Ureter (tissue), 1 donor: ENCODE measurements at places on chromosomes 6 and 20. TPM values are rescaled to one million over a fixed set of nuclear protein-coding genes. Genes with fewer than 3 reads are reported as not detected.
A peak's percentile ranks its signal among the peaks of the same experiment; 100 is the strongest.

MBOAT1 gene
- total RNA-seq: 25.0 TPM

LRRC1 gene
- total RNA-seq: 46.9 TPM

APCDD1L gene
- total RNA-seq: 2.3 TPM

ZNF334 gene
- 18.7 TPM for total RNA-seq

NRM gene
- 12.3 TPM for total RNA-seq

DNA sequence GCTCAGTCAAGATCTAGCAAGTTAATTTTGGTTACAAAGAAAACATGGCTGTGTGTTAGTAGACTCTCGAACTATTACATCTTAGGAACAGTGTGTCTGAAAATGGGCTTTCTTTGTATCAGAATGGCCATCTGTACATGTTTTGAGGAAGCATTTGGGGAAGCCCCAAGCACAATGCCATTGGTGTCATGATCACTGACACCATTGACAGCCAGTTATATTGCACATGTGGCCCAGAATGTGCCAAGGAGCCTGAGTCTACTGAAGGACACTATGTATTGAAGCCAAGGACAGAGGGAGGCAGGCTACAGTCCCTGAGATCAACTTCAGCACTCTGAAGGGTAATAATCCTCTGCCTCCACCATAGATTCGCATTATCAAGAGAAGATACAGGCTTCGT is 12.6 kb upstream of the FAM50B start:
- no peak for DNase-seq

DNA sequence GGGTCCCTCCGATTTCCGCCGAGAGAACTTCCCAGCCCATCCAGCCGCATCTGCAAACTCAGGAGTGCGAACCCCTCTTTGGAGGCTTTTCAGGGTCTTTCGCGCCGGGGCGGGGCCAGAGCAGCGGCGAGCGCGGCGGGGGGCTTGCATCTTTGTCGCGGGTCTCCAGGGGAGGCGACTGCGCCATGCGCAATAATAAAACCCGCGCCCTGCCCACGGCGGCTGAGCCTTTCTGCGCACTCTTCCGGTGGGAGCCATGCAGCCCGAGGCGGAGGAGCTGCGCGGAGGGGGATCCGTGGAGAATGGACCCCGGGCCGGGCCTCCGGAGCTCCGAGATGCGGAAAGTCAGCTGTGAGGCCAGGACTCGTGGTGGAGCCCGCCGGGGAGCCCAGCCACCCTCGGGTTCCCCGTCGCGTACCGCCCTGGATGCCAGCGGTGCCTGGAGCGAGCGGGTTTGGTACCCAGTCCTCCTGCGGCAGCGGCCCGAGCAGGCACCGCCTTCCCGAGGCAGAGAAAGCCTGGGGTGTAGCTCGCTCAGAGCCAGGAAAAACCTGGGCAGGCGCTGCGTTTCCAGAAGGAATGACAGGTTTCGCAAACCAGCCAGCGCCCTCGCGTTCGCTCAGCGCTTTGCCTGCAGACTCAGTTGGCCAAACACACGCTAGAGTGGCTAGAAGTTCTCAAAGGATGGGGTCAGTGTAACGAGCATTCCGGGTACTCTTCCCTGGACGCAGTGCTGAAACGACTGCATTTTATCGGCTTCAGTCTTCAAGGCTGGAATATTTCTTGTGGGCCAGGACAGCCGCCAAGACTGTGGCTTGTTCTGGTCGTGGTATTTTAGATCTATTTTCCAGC is 1.2 kb downstream of the AKAP12 start:
- DNase-seq: peak; percentile 58

DNA sequence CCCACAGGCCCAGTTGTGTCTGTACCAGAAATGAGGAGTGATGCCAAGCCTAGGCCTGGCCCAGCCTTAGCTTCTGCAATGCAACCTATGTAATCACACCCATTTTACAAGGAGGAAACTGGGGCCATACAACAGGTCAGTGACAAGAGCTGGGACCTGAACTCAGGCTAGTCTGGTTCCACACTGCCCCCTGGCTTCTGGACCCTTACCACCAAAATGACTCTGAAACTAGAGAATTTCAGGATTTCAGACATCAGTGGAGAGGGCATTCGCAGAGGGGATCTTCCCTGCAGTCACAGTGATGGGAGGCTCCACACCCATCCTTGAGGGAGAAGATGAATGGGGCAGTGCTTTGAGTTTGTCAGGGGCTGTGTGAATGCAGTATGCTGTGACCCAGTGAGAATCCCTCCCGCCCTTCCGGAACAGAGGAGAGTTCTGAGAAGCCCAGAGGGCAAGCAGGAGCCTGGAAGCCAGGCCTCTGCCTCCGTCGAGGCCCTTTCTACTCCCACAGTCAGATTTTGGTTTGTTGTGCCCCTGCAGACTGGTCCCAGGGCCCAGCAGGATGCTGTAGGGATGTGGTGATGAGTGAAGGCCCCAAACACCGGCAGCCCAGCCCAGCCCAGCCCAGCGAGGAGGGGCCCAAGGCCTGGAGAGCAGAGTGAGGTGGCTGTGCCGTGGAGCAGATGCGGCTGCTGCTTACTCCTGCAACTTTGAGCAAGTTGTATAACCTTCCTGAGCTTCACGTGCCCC is 48.1 kb upstream of the MYL9 start:
- no peak for DNase-seq

DNA sequence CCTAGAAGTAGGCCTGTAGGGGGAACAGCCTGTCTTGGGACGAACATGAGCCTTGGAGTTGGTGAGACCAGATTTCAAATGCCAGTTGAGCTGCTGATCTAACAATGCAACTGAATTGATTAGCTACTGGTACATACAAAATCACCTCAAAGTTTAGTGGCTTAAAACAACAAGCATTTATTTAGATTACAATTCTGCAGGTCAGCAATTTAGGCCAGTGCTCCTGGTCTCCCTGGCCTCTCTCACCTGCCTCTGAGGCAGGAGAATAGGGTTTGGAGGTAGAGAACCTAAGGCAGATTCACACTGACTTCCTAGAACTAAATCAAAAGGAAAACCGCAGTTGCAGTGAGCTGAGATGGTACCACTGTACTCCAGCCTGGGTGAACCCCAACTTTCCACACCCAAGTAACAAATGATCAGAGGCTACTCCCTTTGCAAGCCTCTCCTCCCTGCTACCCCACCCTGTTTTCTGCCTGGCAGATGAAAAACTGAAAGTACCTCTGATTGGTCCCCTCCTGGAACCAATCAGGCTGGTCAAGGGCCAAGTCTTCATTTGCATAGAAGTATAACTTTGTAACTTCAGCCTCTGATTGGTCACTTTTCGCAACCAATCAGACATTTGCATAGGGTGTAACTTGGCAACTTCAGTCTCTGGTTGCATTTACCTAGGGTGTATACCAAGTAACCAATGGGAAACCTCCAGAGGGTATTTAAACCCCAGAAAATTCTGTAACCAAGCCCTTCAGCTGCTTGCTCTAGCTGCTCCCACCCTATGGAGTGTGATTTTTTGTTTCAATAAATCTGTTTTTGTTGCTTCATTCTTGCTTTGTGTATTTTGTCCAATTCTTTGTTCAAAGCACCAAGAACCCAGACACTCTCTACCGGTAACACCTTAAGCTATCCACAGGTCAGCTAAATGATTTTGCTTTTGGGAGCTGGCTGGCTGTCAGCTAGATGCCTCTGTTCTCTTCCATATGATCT is 8.1 kb upstream of the UBR2 start:
- DNase-seq: no peak

GRCh38 chr6:36533321-36533720 is 14.0 kb downstream of the STK38 start:
- DNase-seq: no peak

DNA sequence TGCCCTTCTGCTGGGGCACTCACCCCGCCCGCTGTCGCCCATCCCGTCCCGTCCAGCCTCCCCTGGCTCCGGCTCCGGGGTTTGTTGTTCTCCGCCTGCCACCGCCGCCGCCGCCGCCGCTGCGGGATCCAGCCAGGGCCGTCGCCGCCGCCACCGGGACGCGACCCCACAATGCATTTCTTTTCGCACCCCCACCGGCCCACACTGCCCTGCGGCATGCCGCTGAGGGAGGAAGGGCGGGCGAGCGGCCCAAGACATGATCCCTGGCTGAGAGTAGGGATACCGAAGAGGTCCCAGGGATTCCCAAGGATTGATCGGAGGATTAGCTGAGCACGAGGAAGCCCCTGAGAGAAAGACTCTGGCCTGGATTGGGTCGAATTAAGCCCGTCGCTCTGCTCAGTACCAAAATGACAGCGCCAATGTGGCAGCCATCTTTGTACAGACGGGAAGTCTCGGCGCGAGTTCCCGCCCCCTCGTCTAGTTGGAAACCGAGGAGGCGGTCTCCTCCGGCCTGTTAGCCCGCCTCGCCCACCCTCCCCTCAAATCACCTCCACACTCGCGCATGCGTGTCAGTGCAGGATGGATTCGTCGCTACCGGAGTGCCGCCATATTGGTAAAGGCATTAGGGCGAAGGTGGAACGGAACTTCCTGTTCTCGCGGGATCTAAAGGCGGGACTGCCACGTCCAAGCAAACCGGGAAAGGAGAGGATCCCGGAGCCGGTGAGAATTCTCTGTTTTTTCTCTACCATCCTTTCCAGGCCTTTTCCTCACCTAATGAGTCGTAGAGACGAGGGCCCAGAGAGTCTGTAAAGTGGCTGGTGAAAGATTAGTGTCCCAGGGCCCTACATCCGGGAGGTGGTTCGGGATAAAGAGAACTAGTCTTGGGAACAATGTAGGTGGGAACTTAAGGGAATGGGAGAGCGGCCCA is at the start of the genes RXRB and SLC39A7:
TSS of gene RXRB (minus strand) at position 447 of the 928 bp plus-strand sequence. CDS start at position 258, 189 bp downstream.
TSS of gene SLC39A7 (plus strand) at position 649 of the 928 bp plus-strand sequence. CDS start 379 bp downstream, outside the sequence.
- peak; percentile 99 for DNase-seq

DNA sequence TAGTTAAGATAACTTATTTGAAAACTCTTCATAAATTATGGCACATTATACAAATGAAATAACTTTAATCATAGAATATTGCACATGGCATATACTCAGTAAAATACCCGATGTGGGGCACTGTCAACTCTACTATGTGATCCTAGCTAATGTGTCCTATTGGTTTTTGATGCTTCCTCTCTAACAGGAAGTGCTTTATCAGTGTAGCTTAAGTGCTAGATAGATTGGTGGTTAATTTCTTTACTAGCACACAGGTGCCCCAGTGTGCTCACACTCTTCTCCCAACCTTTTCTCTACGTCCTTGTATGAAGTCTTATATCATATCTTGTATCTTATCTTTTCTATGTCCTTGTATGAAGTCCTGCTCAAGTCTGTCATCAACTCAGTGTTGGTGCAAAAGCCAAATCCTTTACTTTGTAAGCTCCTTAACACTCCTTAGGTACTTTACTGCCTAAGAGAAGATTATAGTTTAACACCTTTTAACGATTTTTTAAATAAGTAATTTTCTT is 358.9 kb downstream of the CENPW start:
- DNase-seq: no peak

GRCh38 chr6:137702791-137703424 is 164.2 kb upstream of the TNFAIP3 start:
- no peak for DNase-seq

- DNase-seq: no peak
Measured at GRCh38 chr20:49706630-49707091, 7.0 kb downstream of the B4GALT5 start.

DNA sequence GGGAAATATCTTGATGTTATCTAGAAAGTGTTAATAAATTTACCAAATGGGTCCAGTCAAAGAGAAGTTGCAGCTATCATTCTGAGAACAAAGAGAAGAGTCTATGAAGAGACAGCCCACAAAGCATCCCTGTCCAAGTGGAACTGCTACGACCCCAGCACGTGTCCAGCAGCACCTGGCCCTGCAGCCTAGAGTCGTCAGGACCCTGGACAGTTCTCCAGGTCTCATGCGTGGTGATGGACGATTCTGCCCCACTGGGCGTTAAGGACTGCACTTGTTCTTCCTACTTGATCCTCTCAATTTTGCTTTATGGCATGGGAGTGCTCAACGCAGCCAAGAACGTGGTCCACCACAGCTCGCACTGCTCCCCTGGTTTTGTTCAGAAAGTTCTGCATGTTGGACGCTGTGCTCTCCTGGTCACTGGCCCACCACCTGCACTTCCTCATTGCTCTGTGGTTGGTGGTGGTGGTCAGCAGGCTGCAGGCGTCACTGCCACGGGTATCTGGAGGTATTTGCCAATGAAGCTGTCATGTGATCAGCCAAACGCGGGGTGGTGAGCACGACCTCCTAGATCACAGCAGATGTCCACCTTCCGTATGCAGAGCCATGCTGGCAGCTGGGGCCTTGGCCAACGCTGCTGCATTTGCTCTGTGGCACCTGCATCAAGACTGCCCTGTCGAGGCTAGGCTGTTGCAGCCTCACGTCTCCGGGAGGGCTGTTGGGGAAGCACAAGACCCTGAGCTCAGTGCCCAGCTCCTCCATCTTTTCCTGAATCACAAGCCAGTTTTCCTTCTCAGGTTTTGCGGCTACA is 356.4 kb downstream of the CDH4 start:
- DNase-seq: no peak

GRCh38 chr20:9051508-9051907 is 17.4 kb upstream of the PLCB4 start:
- no peak for DNase-seq

DNA sequence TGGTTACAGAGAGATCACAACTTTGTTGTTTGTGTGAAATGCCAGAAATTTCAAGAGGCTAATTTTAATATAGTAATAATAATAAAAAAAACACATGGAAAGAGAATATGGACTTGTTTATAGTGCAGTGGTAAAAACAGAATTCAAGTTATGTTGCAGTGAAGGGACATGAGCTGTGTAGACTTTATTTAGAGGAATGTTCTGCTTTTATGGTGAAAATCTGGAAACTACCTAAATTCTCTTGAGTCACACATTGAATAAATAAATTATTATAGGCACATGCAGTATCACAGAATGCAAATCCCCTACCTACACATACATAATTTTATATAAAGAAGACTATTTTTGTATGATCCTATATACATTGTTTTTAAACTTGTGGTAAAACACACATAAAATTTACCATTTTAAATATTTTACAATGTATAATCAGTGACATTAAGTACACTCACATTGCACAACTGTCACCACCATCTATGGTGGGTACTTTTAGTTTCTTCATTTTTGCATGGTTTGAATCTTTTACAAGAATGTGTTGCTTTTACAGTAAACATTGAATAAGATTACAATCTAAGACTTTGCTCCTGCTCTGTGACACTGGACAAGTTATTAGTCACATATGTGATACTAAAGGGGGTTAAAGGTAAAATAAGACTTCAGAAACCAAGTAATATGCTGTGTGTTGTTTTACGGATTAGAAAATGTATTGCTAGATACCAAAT is 107.4 kb downstream of the B3GAT2 start:
- DNase-seq: no peak

DNA sequence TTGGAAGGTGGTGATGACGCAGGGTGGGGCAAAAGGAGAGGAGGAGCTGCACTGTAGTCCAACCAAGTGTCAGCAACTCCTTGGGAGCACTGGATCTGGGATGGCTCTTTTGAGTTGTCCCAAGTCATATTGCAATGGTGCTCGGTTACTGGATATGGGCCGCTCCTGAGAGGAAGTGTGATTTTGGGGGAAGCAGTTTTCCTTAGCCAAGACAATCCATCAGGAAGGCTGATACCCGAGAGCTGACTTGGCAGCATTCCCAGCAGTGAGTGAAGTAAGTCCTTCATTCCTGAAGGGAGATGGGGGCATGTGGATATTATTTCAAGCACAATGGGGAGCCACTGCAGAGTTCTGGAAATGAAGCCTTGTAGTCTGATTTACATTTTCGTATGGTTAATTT is 354.1 kb downstream of the RFPL4B start:
- no peak for DNase-seq

GRCh38 chr6:30029588-30029987 is 31.5 kb upstream of the POLR1H start:
- no peak for DNase-seq

GRCh38 chr6:108463784-108464183 is 96.9 kb upstream of the FOXO3 start:
- DNase-seq: no peak
